Activated naive CD8-positive, alpha-beta T cell treated with anti-CD3 and anti-CD28 coated beads for 36 hours (primary cell): ENCODE measurements at places on chromosomes 5 and 9. TPM values are rescaled to one million over a fixed set of nuclear protein-coding genes. Genes with fewer than 3 reads are reported as not detected.

Gene SLC45A2
- not detected for total RNA-seq

DNA sequence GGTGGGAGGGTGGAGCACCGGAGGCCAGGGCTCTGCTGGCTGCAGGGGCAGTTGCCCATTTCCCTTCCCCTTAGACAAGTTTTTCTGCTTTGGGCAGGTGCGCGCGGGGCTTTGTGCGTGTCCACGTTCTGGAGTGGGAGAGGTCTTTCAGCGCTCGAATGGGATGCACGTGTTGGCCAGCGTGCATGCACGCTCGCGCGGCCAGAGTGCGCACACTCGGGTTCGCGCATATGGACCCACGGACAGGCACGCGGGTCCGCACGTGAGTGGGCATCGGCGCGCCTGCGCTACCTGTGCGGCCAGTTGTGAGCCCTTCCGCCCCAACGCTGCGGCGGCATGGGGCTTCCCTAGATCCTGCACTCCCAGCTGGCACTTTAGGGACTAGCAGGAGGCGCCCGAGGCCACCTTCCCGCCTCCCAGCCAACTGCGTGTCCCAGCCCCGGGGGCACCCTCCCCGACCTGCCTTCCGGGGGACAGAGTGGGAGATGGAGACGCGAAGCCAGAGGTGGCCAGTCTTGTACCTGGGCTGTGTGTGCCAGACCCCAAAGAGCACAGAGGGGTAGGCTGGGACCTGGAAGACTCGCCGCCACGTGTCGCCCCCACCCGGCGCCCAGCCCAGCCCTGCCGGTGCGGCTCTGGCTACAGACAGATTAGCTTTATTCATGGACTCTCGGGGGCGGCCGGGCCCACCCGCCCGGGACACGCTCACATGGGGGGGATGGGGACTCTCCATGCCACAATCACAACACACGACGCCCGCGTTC lies 9.8 kb upstream of the GPRIN1 start:
- no peak for DNase-seq

- DNase-seq, result no peak
Measured at GRCh38 chr9:37602817-37603216, 10.4 kb upstream of the TOMM5 start.

DNA sequence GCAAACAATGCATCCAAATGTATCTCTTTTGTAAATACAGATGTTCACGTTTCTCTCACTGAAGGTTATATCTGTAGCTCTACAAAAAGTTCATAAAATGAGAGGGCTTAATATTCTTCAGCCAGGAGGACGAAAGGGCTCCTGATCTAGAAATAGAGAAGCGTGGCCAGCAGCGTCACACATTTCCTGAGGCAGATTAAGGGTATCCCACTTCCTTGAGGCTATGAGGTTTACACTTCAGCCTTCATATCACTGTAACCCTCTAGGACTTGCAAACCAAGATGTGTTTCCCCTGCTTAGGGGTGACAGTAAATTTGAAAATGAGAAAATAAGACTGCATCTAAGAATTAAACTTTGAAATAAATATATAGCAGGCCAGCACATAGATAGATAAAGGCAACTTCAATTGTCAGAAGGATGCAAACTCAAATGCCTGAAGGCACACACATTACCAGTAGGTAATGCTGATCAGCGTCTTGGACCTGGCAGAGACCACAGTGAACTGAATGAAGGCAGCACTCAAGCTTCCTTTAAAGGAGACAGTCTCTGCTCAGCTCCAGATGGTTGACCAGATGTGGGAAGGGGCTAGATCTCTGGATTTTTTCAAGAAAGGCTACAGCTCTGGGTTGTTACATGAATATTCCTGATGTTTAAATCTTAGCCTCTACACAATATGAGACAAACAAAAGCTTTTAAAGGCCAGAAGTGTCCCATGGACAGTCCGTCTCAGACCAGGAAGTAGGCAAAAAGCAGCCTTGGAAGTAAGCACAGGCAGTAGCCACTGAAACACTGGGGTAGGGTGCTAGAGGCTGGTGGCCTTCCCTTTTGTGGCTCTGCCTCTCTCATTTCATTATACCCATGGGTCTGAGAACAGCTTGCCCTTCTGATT lies 197.7 kb downstream of the MCTP1 start:
- DNase-seq, result no peak

DNA sequence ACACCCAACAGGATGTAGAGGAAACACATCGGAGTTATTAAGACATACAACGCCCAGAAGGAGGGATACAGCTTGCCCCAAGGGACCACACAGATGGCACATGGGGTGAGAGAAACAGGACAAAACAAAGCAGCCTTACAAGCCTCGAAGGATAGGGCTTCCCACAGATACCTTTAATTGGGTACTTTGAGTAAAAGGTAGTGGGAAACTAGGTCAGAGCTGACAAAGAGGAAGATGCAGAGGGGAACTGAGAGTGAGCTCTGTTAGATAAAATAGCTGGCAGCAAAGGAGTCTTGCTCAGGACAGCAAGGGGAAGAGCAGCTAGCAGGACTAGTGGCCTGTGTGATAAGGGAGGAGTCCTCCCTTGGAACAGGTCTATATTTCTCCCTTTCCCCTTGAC lies 48.2 kb downstream of the OTP start:
- no peak for DNase-seq

GRCh38 chr9:83199240-83199639 lies 136.3 kb upstream of the RASEF start:
- no peak for DNase-seq

- no peak for DNase-seq
Measured at GRCh38 chr5:73836607-73837006, 210.6 kb downstream of the ARHGEF28 start.

Gene BTNL8
- 0.20 TPM for total RNA-seq

DNA sequence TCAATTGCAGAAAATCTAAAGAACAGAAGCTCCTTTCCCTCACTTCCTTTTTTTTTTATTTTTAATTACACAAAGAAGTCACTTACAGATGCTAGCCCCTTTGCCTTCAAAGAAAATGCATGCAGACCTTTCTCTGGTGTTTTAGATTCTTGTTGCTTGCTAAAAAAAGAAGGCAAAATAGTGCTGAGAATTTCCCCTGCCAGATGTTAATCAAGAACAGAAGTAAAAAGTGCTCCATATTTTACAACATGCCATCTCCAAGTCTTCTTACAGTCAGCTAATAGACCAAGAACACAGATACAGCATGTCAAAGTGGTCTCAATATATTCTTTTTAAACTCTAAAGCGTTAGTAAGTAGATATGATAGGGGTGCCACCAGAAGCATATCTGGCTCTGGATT lies 142.8 kb upstream of the RGMB start:
- no peak for DNase-seq

Gene TAF11L5
- not detected for total RNA-seq

Gene CD74
- 290 TPM for total RNA-seq

- no peak for DNase-seq
Measured at GRCh38 chr5:146068977-146069779, 36.2 kb downstream of the PLAC8L1 start.

Gene FCN1
- not detected for total RNA-seq

GRCh38 chr9:21770871-21771560 lies 31.4 kb upstream of the MTAP start:
- no peak for DNase-seq

Gene N4BP3
- total RNA-seq, result 12.3 TPM

DNA sequence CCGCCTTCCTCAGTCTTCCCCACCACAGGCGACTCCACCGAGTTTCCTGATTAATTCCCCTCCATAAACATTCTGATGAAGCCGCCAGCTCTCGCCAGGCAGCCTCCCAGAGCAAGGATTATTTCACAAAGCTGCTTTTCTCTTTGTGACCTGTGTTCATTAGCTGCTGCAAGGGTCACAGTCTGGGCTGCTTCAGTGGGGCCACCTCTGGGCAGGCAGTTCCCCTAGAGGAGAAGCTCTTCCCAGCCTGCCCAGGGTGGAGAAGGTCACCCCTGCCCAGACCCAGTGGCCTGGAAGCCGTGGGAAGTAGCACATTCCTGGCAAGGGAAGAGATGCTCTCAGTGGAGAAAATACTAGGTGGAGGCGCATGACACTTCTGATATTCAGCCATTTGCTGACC lies 58.4 kb upstream of the RAPGEF1 start:
- no peak for DNase-seq
